Fibroblast of gingiva (primary cell): ENCODE measurements at places on chromosomes 3 and 15.

- peak; percentile 41 for DNase-seq
Measured at GRCh38 chr3:153273767-153274435, 111.9 kb downstream of the RAP2B start.

DNA sequence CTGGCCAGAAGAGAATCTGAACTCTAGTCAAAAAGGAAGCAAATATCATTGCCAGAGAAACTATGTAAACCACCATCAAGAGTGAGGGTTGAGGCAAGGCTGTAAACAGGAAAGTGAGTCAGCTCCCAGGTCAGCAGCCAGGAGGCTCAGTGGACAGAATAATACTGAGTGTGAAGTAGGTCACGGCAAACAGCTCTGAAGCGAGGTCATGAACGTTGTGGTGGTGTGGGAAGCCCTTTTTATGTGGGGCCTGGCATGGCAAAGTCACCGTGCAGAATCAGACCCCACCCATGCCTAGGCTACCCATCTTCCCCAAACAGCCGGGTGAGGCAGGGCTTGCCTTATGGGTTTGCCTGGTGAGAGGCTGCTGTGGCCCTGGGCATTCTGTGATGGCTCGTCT, 43.9 kb downstream of the THBS1 start:
- peak; percentile 80 for DNase-seq

GRCh38 chr3:120506828-120507774, 56.3 kb upstream of the FSTL1 start:
- peak; percentile 64 for DNase-seq

DNA sequence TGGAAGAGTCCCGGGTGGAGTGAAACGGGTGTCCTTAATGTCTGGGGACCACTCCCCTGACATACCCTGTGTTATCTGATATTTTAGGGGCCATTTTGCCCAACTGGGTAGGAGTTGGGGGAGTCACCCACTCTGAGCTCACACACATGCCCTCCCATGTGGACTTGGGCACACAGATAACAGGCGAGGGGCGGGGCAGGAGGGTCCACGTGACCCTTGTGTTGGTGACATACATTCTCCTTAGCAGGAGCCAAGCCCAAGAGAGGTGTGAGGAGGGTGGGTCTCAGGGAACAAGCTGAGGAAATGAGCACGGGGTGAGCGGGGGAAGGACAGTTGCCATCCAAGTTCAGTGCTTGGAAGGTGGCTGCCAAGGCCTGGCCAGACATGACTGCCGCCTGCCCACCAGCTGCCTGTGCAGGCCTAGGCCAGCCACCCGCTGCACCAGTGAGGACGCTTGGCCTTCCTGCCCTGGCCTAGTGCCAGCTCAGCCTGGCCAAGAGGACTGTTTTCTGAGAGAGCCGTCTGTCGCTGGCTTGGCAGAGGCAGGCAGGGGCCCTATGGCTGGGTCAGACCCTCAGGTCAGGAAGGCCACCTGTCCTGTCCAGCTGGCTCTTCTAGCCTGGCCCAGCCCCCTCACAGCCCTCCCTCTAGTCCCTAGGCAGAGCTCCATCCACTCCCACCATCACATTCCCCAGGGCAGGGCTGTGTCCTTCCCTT, 31.3 kb upstream of the TMEM115 start:
- no peak for DNase-seq

GRCh38 chr3:177468331-177468730, 271.0 kb upstream of the TBL1XR1 start:
- DNase-seq, result peak; percentile 95

- DNase-seq, result no peak
Measured at GRCh38 chr3:32375596-32375930, 16.1 kb upstream of the CMTM7 start.
